Chondrocyte (in vitro differentiated cells): ENCODE measurements at places on chromosomes 2 and 18. TPM values are rescaled to one million over a fixed set of nuclear protein-coding genes. Genes with fewer than 3 reads are reported as not detected.

GRCh38 chr18:42339372-42339771 is 384.3 kb downstream of the PIK3C3 start:
- DNase-seq, result no peak

Gene COX7A2L
- total RNA-seq, result 79.5 to 105 TPM (median 102 TPM) in 3 replicates

Gene CDH20
- total RNA-seq, result not detected in 3 replicates

Gene DOK6
- 5.9 to 15.1 TPM (median 8.9 TPM) in 3 replicates for total RNA-seq

- no peak for DNase-seq
Measured at GRCh38 chr2:157845081-157845480, 31.0 kb downstream of the ACVR1 start.

GRCh38 chr18:6543330-6543908 is 128.7 kb upstream of the L3MBTL4 start:
- no peak for DNase-seq

- no peak for DNase-seq
Measured at GRCh38 chr2:9637330-9637729, 6.5 kb upstream of the YWHAQ start.

DNA sequence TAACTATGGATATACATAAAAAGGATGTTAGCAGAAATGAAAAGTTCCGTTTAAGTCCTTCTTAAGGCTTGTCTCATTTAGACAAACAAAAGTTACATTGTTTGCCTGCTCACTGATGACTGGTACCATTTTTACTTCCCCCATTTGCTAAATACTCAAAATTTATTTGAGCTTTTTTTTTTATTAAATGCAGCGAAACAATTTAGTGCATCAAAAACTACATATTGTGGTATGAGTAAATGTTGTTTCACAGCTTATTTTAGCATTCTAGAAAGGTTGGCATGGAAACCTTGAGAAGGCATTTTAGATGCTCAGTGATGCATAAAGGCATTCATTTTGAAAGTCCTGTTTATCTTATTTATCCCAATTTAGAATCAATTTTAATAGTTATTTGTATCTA is 100.0 kb downstream of the MAP2 start:
- DNase-seq, result no peak

Gene MC2R
- not detected in 3 replicates for total RNA-seq

DNA sequence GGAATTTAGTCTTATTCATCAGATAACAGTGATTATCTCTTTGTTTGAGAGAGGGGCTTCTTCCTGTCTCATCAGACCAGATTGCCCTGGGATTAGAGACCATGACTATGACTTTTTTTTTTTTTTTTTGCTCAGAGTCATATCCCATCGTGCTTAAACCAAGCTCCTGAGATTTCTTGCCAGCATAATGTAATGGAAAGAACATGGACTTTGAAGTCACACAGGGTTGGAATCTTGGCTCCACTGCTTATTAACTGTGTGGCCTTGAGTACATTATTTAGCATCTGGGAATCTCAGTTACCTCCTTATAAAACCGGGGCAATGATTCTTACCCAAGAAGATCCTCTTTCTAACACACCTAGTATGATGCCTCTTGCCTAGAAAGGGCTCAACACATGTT is 268.3 kb downstream of the DYSF start:
- DNase-seq, result no peak

Gene ANKRD30B
- total RNA-seq, result not detected in 3 replicates

Gene NPHP1
- 2.6 to 4.8 TPM (median 3.3 TPM) in 3 replicates for total RNA-seq

DNA sequence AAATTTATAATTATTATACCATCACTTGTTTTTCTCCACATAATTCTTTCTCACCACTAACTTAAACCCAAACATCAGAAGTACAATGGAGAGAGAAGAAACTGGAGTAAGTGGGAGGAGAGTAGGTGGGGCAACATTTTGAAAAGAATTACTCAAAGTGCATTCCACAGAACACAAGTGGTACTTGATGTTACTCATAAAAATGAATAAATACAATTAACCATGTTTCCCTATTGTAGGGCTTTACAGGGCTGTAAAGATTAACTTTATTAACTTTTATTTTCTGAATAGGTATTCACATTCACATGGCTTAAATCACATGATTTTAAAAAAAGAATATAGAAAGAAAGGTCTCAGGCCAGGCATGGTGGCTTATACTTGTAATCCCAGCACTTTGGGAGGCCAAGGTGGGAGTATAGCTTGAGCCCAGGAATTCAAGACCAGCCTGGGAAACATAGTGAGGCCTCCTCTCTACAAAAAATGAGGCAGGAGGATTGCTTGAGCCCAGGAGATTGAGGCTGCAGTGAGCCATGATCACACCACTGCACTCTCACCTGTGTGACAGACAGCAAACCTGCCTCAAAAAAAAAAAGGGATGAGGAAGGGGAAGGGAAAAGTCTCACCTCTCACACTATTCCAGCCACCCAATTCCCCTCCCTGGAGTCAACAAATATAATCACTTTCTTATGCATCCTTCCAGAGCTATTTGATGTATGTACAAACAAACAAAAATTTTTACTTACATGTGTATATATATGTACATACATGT is 47.1 kb downstream of the KCNG3 start:
- DNase-seq, result no peak

DNA sequence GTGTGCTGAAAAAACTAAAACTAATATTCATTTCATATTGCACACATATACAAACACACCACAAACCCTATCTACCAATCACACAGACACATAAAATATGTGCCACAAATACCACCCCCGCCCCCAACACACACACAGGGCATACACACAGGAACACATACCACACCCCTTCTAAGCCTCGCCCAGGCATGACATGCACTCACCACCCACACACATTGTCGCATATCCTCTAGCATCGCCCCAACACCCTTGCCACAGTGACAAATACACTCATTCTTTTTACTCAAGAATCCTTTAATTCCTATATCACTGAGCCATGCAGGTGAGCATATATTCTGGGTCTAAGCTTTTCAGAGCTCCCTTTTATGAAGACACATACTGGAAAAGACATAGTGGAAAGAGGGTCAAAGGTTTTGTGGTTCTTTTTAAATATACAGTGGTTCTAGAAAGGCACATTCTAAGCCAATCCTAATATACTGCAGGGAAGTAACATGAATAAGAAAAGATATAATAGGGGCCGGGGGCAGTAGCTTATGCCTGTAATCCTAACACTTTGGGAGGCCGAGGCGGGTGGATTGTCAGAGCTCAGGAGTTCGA is 24.5 kb upstream of the LCLAT1 start:
- no peak for DNase-seq

Gene IDH1
- 68.5 to 78.2 TPM (median 75.9 TPM) in 3 replicates for total RNA-seq

DNA sequence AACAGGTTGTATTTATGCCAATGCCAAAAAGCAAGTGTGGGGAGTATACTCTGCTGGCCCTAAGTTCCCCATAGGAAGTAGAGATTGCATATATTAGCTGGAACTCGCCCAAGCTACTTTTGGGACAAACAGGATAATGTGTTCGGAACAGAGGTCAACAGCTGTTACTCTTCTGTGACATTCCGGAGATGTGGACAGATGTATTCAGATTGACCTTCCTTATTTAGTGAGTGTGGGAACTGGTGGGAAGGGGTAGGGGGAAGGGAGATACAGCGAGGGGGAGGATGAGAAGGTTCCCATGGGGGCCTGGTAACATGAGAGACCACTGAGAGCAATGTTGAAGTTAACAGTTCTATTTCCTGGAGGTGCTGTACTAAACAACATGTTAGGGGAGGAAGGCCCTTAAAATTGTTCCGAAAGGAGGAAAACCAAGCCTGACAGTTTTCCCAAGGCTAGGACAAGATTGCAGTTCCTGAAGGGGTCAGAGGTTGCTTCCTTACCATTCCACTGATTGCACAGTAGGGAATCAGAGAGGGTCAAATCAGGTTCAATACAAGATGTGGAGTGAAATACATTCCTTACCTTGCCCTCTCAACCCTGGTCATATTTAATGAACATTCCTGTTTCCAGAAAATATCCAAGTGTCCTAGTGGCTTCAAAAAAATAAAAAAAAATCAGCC is 14.3 kb upstream of the CD28 start:
- DNase-seq, result no peak

Gene C2orf66
- total RNA-seq, result 0.89 TPM in 1 of 3 replicates, not detected in the others

Gene CYP27A1
- total RNA-seq, result 1.7 to 5.2 TPM (median 4.7 TPM) in 3 replicates

GRCh38 chr2:177806025-177806424 is 266.6 kb downstream of the PDE11A start:
- DNase-seq, result no peak
